ENCODE measurements at places on chromosomes 1 and 21.

DNA sequence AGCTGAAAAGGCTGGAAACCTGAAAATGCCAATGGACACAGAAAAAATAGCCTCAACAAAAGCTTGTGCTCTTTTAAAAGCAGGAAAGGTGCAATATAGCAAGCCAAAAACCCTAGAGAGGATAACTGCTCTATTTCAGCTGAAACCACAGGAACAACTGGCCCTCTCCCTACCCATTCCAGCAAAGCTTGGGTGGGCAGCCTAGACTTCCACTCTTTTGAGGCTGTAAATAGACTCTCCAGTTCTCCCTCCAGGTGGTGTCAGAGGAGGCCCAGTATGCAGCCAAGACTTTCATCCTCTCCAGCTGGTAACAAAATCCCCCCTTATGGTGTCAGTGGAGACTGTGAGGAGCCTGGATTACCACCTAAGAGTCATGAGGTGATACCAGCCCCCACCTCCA is 206.9 kb upstream of the PLD5 start:
- DNase-seq: no peak

GRCh38 chr1:3279182-3279470 is 175.3 kb upstream of the ARHGEF16 start:
- DNase-seq: no peak

- no peak for DNase-seq
Measured at GRCh38 chr21:39523399-39523798, 71.6 kb downstream of the SH3BGR start.

GRCh38 chr1:36172983-36173382 is 17.0 kb downstream of the MAP7D1 start:
- no peak for DNase-seq

- no peak for DNase-seq
Measured at GRCh38 chr1:20634065-20634593, 871 bp downstream of the PINK1 start.

DNA sequence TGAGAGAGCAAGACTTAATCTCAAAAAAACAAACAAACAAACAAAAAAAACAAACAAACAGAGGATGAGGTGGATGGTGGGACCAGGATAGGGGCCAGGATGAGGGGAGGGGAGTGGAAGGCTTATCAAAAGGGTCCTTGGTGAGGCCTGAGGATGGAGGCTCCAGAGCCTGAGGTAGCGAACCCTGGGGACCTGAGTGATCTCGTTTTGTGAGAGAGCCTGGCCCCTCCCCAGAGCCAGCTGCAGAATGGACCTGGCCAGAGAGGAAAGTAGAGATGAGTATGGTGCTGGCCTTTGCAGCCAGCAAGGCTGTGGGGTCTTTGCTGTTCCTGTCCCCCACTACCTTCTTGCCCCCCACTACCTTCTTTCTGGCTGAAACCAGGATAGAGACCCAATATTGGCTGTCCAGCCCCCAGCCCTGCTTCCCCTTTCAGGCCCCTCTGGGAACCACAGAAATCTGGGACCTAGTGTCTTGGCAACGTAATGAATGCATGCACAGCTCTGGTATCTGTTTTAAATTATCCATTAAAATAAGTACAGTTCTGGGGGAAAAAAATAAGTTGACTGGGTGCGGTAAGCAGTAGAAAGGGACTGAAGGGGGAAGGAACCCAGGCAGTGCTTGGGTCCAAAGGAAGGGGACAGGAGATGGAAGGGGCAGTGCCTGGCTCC is 1.1 kb upstream of the LMNA start:
- DNase-seq: no peak

DNA sequence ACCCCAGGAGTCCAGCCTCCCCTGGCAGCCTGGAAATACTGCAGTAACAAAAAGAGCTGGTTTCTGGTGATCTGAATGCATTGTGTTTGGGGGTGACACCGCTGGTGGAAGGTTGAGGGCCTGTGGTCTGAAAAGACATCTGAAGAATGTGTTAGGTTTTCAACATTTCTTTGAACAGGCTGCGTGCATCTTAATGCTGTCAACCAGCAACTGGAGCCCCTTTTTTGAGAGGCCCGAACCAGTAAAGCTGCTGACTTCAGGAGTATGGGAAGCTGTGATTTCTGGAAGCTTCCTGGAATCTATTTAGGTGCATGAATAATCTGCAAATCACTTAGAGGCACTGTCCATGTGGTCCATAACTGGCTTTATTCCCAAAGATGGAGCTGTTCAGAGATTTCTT is 17.0 kb downstream of the ATP5PO start:
- DNase-seq: no peak

All from bone marrow (tissue), 2 donors.